T-helper 2 cell (primary cell): ENCODE measurements at places on chromosomes 11 and 22.

GRCh38 chr11:82536706-82537105 lies 197.0 kb downstream of the FAM181B start:
- DNase-seq: no peak

DNA sequence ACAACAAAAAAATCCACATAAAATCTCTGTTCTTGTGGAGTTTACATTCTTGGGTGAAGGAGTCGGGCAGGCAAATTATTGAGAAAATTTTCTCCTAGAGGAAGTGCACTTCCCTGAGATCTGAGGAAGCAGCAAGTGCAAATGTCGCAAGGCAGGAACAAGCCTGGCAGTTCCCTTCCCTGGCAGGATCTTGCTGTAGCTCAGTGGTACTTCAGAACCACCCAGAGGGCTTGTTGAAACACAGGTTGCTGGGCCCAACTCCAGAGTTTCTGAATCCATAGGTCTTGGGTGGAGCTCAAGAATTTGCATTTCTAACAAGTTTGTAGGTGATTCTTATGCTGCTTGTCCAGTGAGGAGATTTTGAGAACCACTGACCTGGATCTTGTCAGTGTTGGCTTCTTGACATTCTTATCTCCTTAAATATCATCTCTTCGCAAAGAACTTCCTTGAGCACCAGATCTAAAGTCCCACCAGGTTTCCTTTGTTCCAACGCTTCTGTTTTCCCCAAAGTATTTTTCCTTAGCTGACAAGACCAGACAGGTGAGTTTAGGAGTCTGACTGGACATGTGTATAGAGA lies 9.6 kb downstream of the QSER1 start:
- no peak for DNase-seq

GRCh38 chr11:134385774-134386565 lies 26.1 kb downstream of the B3GAT1 start:
- DNase-seq: no peak

DNA sequence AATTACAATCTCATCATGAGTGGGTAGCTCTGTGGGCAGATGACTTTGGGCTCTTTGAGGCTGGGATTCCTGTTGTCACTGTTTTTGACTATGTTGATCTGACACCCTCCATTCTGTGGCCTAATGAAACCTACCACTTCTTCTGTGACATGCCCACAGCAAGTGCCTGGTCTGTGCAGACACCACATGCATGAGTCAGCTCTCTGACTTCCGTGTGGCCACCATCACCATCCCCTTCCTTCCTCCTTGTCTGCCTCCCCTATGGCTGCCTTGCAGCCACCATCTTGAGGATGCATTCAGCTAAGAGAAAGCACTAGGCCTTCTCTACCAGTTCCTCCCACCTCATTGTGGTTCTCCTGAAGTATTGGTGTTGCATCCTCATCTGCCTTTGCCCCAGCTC lies 15.3 kb upstream of the OR10V1 start:
- no peak for DNase-seq

DNA sequence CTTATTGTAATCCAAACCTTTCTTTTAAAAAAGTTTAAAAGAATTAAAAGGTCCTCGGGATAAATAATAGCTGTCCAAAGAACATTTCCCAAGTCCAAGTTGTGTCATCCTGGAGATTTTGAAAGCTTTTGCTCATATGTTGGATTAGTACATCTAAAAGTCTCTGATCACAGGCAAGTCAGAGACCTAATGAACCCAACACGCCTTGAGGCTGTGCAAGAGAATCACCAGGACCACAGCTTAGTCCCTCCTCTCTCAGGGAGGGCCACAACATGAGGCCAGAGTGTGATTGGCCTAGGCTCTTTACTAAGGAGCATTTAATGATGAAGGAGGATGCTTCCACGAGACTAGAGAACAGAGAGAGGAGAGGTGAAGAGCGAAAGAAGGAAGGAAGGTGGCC lies 98.7 kb upstream of the OR5AK2 start:
- DNase-seq: no peak

DNA sequence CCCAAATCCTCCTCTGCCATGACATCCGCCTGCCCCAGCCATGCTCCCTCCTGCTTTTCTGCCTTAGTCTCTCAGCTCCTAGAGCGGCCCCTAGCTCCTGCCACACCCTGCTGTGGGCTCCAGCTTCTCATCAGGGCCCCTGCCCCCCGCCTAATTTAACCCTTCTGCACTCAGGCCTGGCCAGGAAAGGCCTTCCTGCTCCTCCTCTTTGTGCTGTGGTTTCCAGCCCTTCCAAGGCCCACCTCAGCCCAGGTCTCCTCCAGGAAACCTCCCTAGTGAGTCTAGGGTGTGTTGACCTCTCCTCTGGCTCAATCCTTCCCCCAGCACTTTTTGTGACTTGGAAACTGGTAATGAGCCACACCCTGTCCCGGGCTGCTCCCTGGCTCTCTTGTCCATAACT lies 11.3 kb downstream of the PTPN5 start:
- no peak for DNase-seq

GRCh38 chr11:17013548-17014320 lies 480 bp downstream of the PLEKHA7 start:
- DNase-seq: peak; percentile 20

DNA sequence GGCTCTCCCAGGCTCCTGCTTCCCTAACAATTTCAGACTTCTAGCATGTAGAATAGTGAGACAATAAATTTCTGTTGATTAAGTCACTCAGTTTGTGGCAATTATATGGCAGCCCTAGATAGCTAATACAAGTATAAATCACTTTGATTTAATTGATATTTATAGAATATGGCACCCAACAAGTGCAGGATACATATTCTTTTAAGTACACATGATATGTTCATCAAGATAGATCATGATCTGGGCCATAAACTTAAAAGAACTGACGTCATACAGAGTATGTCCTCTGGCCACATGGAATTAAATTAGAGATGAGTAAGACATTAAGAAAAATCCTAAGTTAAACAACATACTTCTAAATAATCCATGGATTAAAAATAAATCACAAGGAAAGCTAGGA lies 67.5 kb upstream of the AMOTL1 start:
- DNase-seq: no peak

DNA sequence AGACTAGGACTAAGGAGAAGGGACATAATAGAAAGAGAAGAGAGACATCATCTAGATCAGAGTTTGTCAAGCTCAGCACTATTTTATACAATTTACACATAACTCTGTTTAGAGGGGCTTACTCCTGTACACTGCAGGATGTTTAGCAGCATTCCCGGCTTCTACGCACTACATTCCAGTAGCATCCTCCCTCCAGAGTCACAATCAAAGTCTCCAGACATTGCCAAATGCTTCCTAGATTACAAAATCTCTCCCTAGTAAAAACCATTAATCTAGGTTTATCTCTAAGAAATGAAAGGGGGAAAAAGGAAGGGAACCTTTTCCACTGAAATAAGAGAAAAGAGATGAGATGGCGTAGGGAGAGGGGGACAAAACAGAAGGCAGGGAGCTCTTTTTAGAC lies 4.0 kb downstream of the USP28 start:
- no peak for DNase-seq

DNA sequence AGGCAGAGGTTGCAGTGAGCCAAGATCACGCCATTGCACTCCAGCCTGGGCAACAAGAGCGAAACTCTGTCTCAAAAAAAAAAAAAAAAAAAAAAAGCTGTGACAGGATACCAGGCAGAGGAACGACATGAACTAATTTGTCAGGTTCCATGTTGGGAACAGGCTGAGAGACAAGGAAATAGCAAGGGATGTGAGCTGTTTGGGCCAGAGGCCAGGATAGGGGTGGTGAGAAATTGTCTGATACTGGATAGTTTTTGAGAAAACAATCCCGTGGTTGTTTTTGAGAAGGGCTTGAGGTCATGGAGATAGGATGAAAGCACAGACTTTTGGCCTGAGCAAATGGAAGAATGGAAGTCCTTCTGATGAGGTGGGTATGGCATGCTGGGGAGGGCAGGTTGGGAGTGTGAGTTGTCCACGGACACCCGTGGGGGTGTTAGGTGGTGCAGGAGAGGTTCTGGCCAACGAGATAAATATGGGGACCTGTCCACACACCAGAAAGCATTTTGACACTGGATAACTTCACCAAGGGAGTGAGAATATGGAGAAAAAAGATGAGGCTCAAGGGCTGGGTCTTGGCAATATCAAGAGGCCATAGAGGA lies 13.7 kb downstream of the PIWIL3 start:
- DNase-seq: no peak

DNA sequence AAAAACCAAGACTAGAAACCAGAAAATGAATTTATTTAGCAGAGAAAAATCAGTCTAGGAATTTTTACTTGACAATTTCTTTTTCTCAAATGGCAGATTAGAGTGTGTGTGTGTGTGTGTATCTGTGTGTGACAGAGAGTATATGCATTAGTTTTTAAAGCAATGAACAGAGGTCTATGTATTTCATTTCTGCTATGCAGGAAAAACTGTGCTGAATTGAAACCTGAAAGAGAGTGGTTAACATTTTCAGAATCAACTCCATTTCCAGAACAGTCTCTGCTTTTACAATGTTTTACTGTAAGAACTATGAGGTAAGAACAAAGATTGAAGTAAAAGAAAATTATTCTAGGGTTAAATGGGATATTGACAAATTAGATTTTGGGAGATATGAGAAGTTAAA lies 114.8 kb downstream of the GRM5 start:
- DNase-seq: no peak

DNA sequence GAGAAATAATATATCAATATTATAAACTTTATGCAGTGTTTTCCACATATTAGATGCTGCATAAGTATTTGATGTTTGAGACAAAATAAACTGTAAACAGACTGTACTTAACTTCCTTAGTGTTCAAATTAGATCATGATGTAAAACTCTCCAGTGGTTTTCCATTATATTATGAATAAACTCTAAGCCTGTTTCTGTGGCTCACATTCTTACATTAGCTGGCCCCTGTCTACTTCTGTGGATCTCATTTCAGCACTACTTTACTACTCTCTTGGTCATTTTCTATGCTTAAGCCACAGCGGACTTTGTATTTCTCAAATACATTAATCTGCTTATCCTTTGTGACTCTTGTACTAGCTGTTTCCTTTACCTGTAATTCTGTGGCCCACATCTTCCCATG lies 55.6 kb downstream of the ARHGEF12 start:
- no peak for DNase-seq

- no peak for DNase-seq
Observed at GRCh38 chr11:75561426-75562047, 516 bp upstream of the SERPINH1 start.

GRCh38 chr11:122036493-122036892 lies 79.5 kb downstream of the BLID start:
- DNase-seq: no peak

- no peak for DNase-seq
Observed at GRCh38 chr11:125070699-125071254, 7.7 kb downstream of the SLC37A2 start.

DNA sequence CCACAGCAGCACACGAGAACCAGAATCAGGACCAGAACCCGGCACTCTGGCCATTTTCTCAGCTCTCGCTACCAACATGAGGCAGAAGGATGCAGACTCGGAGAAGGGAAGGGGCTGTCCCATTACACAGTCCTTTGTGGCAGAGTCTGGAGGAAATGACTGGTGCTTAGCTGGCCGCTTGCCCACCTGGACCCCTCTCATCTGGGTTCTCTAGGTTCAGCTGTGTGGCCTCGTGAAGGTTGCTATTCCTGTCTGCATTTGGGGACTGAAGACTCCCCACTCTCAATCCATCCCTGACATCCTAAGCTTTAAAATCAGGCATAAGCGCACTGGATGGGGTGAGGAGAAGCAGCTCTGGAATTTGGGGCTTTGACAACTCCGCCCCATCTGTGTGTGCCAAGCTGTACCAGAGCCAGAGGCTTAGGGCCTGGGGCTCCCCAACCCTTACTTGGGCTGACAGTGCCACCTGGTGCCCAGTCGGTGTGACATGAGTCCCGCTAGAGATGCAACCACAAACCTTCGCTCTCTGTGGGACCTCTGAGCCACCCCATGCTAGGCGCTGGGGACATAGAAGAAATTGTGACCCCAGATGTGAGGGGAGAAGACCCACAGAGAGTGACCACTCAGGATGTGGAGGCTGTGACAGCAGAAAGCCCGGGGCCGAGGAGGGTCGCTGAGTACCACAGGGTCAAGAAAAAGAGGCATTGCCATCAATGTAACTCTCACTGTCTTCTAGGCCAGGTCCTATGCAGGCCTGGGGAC lies 35.8 kb upstream of the FCHSD2 start:
- peak; percentile 68 for DNase-seq

GRCh38 chr11:63805844-63806415 lies 7.3 kb upstream of the SPINDOC start:
- DNase-seq: no peak

GRCh38 chr11:67389477-67389876 lies 2.3 kb upstream of the RAD9A start:
- no peak for DNase-seq

- DNase-seq: no peak
Observed at GRCh38 chr22:40417041-40417440, 46.6 kb downstream of the SGSM3 start.

- DNase-seq: no peak
Observed at GRCh38 chr22:31276426-31277167, 15.7 kb downstream of the PIK3IP1 start.

DNA sequence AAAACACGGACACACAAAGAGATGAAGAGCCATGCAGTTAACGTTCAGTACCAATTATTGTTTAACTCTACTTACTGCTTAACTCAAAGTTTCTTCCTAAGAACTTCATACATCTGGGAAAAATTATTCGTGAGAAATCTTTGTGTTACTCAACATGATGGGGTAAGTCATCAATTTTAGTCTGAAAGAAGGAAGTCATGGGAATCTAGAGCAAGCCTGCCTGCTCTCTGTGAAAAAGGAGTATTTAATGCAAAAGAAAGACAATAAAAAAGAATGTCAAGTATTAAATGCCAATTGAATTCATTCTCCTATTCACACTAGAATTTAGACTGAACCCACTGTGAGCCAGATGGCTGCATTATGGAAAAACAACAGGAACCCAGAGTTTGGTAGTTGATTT lies 16.0 kb downstream of the TMEM123 start:
- DNase-seq: no peak

DNA sequence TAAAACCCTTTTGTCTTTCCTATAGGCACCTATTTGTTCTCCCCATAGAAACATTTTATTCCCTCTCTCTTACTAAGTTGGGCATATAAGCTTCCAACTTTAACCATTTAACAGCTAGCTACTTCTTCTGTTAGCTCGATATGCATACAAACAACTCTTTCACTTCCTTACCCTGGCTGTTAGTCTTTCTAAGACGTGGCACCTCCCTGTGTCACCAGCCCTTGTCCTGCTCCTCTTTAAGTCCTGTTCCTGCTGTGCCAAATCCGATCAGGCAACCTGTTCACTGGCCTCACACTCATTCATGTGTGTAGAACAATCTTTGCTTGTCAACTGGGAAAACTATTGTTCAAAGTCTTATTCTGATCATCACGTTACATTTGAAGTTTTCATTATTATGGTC lies 1376.1 kb upstream of the TENM4 start:
- DNase-seq: no peak

GRCh38 chr11:32053151-32053888 lies 37.6 kb upstream of the RCN1 start:
- DNase-seq: no peak
